ENCODE measurements at places on chromosomes 13 and 19. TPM values are rescaled to one million over a fixed set of nuclear protein-coding genes. Genes with fewer than 3 reads are reported as not detected.

GRCh38 chr13:112845511-112846144, 123.4 kb upstream of the MCF2L start:
- no peak for DNase-seq

GRCh38 chr19:42378225-42379215, 11.6 kb downstream of the CNFN start:
- DNase-seq = no peak

DNA sequence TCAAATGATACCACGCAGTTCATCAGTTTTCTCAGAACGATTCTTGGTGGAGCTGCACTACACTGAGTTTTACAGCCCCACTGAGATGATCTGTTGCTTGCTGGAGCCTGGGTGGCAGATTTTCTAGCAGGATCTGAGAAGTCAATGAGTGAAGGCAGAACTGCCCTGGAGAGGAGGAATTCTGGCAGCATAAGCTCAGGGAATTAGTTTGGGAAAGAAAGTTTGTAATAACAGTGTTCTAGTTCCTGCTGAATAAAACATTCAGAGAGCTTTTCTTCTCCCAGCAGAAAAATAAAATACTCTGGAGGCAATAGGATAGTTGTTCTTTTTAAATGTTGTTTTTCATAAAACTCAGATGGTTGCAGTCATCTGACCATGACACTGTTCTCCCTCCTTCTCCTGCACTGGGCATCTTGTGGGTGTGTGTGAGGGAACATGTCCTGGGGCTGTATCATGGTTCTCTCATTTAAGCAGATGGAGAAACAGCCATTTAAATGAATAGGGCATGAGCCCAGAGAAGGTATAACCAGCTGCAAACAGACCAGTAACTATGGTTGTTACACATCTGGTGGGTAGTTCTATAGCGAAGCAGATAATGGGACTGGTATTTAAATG, 29.6 kb downstream of the OLFM4 start:
- no peak for DNase-seq

GRCh38 chr19:29583196-29583999, 22.7 kb upstream of the POP4 start:
- DNase-seq = no peak

- DNase-seq = no peak
Observed at GRCh38 chr13:77298426-77298825, 28.5 kb downstream of the MYCBP2 start.

GRCh38 chr13:95870421-95870820, 182.8 kb downstream of the UGGT2 start:
- DNase-seq = no peak

GRCh38 chr19:15180451-15181390, 20.1 kb downstream of the NOTCH3 start:
- DNase-seq = no peak

- no peak for DNase-seq
Observed at GRCh38 chr13:50745542-50746115, 97.9 kb downstream of the DLEU7 start.

GRCh38 chr19:10173527-10173926, 21.2 kb downstream of the DNMT1 start:
- no peak for DNase-seq

GRCh38 chr19:41934849-41935374, 6.7 kb upstream of the ERFL start:
- no peak for DNase-seq

DNA sequence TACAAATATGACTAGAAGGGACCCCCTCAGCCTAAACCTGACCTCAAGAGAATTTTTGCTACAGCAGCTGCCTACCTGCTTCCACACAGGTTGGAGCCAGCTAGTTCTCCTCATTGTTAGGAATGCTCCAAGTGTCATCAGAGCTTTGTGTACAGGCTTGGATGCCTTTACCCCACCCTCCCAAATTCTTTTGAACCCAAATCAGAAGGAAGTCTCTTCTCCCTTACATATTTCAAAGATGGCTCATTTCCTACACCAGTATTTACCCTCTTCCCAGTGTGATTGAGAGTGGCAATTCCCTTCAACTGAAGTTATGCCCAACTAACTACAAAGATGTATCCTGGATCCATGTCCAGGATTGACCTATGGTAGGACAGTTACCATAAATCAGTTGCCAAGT, 323.2 kb downstream of the OXGR1 start:
- DNase-seq = no peak

RFPL4A gene
- polyA plus RNA-seq = not detected

DNA sequence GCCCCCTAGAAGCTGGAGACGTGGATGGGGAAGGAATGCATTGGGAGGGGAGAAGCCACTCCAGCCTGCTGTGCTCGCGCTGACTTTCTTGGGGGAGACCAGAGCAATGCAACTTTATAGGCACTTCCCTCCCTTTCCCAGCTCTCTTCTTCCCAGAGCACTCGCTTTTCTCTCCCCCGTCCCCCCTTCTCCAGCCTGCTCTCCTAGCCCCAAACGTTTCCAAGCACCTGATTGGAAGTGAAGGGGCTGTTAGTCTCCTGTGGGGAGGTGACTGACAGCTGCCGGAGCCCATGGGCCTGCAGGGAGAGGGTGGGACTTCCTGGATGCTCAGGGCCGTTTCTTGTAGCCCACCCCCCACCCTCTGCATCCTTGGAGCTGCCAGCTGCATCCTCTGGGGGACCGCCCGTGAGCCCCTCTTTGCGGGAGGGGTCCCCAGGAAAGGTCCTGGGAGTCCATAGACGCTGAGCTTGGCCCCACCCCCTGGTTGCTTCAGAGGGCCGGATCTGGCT, 2.5 kb downstream of the HDGFL2 start:
- DNase-seq = no peak

DNA sequence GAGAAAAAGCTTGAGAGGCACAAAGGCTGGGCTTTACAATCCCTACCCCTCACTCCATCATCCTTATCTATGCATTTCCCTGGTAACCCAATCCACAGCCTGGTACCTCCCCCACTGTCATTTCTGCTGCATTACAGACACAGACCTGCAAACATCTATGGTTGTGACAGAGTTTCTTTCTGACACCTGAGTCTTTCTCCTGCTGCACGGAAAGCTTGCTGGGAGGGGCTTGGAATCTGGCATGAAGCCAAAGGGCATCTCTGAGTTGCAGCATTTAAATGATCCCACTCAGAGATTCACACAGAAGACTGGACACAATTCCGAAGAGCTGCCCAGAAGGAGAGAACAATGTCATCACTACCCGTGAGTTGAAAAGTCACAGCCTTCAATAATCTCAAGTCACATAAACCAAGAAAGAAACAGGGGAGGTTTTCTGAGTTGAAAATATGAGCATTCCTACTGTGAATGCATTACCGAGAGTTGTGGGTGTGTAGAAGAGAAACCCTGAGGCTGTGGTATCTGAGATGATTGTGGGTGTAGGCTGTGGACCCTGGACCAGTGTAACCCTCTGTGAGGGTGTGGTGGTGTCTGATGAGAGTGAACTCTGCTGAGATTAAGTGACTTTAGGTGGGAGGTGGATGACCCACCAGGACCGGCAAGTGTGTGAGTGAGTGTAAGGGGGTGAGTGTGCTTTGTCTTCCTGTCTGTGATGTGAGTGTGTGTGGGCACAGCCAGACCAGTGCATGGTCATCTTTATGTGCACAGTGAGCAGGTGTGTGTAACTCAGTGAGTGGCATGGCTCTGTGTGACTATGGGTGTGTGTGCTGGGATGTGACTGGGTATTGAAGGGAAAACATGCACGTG, at the start of gene LGALS14:
Gene LGALS14, plus strand, starts transcription at position 301 of the 864 bp plus-strand sequence. Its CDS starts 48 bp downstream, at position 349.
- no peak for DNase-seq

CASP14 gene
- not detected for polyA plus RNA-seq

DNA sequence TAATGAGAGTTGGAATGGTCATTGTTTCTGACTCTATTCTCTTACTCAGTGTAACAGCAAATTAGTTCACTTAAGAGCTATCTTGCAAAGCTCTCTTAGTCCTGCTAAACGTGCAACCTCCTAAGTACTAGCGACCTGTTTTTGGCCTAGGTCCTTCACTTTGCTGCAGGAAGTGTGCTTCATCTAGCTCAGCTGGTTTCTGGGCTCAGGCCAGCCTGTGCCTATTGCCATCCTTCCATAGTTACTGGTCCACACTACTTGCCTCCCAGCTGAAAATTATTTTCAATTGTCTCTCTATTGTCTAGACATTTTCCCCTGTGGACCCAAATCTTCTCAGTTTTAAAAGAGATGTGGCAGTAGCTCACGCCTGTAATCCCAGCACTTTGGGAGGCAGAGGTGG, 561.3 kb downstream of the FGF9 start:
- no peak for DNase-seq

Data from right lung (tissue), 10 donors.